ENCODE measurements at places on chromosomes 5 and 9.

DNA sequence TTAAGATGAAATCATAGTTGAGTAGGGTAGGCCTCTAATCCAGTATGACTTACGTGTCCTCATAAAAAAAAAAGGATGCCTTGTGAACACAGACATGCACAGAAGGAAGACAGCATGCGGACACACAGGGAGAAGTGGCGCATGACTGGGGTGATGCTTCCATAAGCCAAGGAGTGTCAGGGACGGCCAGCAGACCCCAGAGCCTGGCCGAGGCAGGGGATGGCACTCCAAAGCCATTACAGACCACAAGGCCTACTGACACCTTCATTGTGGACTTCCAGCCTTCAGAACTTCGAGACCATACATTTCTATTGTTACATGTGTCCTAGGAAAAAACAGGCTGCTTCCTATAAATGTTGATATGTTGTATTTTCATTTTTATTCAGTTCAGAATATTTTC, 19.9 kb downstream of the EHMT1 start:
- no peak for DNase-seq

DNA sequence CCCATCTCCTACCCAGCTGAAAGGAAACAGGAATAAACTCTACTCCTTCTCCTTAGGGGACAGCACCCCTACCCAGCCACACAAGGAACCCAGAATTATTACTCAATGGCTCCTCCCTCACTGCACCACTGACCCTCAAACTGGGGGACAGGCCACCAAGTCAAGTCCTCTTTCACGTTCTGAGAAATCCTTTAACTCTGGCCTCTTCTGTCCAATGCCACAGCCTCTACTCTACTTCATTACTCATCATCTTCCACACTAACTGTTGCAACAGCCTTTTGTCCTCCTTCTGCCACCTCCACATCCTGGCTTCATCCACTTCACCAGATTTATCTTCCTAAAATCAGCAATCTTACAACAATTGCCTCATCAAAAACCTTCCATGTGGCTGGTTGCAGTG, 6.8 kb downstream of the TTC39B start:
- DNase-seq: peak; percentile 80

- no peak for DNase-seq
Measured at GRCh38 chr5:180959661-180960060, 29.0 kb upstream of the BTNL3 start.

GRCh38 chr9:28922891-28923290, 1349.6 kb upstream of the C9orf72 start:
- no peak for DNase-seq

DNA sequence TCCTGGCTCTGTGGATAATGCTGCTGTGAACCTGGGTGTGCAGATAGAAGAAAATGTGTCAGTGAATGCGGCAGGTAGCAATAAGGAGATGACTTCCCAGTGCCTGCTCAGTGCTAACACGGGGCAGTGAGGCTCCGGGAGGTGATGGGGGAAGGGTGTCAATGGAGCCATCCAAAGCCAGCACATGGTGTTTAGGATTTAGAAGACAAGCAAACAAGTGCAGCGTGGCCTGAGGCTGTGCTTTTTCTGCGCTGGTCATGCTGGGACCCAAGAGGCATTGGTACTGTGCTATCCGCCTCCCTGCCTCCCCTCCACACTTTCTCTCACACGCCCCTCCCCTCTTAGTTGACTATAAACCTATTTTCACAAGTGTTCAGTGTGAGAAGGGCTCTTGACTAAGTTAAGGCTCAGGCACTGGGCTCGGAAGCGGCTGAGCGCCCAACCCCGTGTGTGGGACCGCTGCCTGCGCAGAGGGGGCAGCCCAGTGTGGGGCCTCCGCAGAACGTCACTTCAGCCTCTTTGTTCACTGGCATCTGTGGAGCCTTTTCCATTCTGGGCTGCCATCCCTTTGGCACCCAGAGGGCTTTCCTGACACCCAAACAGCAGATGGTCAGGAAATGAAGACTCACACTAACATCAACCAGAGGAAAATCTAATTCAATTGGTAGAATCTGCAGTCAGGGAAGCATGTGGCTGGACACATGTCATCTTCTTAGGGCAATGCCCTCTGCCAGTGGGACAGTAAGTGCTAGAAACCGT, 21.8 kb upstream of the NINJ1 start:
- DNase-seq: no peak

DNA sequence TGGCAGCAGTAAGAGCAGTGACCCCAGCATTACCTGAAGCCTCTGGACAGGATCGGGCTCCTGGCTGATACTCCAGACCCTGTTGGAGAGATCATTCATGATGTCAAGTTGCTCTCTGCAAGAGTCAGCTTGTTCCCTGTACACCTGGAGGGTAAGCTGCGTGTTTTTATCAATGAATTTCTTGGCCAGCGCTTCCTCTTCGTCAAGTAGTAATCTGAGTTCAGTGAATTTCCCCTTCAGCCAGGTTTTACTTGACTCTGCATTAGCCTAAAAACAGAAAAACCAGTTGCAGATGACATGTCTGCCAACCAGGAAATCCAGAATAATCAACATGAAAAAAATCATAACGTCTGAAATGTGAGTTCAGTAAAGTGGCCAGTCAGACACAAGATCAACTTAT, 19.1 kb downstream of the TRIM14 start:
- DNase-seq: no peak
